Right atrium auricular region (tissue), 2 donors: ENCODE measurements at places on chromosomes 2 and 18.

GRCh38 chr2:189580241-189580651 is 340 bp downstream of the SLC40A1 start:
- DNase-seq = no peak

- DNase-seq = no peak
Measured at GRCh38 chr2:200411831-200412230, 98.0 kb downstream of the KCTD18 start.

- DNase-seq = no peak
Measured at GRCh38 chr2:9076755-9077154, 73.3 kb upstream of the MBOAT2 start.

DNA sequence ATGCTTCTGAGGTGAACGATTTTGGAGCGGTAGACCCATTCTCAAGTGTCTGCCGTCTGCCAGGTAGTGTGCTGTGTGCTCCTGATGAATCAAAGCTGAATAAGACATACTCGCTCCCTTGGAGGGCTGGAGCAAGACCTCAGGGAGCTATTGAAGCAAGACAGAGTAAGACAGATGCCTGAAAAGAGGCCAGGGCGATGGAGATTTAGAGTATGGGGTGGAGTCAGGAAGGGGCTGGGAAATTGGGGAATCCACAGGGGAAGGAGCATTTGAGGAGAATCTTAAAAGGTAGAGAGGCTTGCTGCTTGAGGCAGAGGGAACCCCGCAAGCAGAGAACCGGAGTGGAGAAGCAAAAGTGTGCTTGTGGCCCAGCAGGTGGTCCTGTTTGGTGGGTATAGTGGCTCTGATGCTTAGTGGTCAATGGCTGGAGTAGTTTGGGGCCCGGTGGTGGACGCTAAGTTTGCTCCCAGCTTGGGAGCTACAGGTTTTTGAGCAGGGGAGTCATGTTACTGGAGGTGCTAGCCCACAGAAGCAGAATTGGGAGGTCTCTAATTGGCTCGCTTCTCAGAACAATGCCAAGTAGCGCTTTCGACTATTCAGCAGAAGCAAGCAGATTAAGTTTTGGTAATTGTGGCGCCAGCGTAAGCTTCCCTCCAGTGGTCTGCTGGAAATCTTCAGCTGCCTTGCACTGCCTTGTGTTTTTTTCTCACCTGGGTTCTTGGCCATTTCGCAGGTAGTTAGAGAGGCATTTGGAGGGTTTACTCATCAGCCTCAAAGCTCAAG is 2.0 kb downstream of the CNNM4 start:
- no peak for DNase-seq

DNA sequence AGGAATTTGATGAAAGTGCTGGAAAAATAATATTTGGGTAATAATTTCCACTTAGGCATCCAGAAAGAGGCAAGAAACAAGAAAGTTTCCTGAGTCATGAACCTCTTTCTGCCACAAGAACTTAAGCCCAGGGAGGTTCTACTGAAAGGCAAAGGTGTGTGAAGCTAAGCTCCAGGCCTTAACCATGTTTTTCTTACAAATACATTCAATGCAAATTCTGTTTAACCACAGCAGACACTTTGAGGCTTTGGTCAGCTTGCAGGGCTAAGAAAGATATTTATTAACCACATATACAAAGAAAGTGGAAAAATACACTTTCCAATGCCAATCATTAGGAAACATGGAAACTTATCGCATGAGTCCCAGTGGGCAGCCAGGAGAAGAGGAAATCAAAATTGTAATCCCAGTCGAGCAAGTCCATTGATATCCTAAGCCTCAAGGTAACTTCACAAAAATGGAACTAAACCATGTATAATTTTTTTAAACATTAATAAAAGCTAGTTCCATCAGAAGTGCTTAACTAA is 68.3 kb downstream of the PIEZO2 start:
- no peak for DNase-seq
